ENCODE measurements at places on chromosomes 4 and X.

GRCh38 chrX:19121466-19121865 is 802 bp downstream of the ADGRG2 start:
- peaks cover 29% of the 10 kb centered on the region for H3K27me3 ChIP-seq
- H3K36me3 ChIP-seq: no peaks in the 10 kb centered on the region
- DNase-seq: no peak
- H3K4me3 ChIP-seq: peak overlapping the region; percentile 34

GRCh38 chr4:187550256-187550950 is 445.2 kb upstream of the ZFP42 start:
- H3K4me3 ChIP-seq: no peak overlapping the region
- no peaks in the 10 kb centered on the region for H3K27me3 ChIP-seq
- no peak overlapping the region for H3K27ac ChIP-seq
- no peak for DNase-seq

DNA sequence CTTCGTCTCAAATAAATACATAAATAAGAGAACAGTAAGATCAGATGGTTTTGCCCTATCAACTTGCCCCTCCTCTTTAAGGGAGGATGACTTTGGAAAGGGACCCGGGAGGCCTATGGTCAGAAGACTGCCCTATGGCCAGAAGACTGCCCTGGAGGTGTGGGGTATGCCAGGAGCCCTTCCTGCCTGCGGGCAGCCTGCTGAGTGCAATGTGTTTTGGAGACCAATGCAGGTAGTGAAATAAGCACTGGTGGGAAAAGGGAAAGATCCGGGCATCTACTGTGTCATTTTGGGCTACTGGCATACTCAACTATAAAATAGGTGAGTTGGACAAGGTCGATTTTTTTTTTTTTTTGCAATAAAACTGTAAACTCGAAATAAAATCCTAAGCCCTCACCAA is 129.8 kb upstream of the SLC34A2 start:
- no peaks in the 10 kb centered on the region for H3K27me3 ChIP-seq
- H3K4me3 ChIP-seq: no peak overlapping the region
- DNase-seq: no peak
- H3K36me3 ChIP-seq: no peaks in the 10 kb centered on the region
- no peaks in the 10 kb centered on the region for H3K4me1 ChIP-seq
- no peak overlapping the region for H3K27ac ChIP-seq

GRCh38 chr4:142110136-142110535 is 473.8 kb downstream of the IL15 start:
- H3K27me3 ChIP-seq: no peaks in the 10 kb centered on the region
- no peak overlapping the region for H3K4me3 ChIP-seq
- H3K4me1 ChIP-seq: no peaks in the 10 kb centered on the region
- DNase-seq: no peak
- H3K36me3 ChIP-seq: no peaks in the 10 kb centered on the region
- H3K27ac ChIP-seq: no peak overlapping the region
